ENCODE measurements at places on chromosomes 6 and 20.

DNA sequence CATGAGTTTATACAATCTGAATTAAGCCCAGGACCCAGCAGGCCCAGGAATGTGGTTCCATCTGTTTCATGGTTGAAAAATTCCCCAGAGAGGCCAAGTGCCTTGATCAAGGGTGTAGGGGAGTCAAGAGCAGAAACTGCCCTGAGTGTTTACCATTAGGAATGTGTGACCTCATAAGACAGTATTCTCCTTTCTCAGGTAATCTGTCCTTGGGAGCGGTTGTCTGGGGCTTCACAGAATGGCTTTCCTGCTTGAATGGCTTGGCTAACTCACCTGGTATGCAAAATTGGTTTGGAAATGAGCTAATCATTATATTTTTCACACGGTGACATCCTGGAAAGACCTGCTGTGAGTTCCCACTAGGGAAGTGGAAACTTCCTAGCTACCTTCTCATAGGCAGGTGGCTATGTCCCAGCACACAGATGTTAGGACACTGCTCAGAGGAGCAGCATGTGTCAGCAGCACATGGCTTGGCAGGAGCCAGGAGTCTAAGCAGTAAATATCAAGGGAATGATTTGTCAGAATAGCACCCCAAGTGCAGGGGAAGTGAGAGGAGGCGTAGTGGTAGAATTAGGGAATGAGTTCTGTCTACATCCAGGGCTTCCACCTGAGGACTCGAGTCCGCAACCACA lies 17.7 kb downstream of the CLIC5 start:
- DNase-seq: no peak

DNA sequence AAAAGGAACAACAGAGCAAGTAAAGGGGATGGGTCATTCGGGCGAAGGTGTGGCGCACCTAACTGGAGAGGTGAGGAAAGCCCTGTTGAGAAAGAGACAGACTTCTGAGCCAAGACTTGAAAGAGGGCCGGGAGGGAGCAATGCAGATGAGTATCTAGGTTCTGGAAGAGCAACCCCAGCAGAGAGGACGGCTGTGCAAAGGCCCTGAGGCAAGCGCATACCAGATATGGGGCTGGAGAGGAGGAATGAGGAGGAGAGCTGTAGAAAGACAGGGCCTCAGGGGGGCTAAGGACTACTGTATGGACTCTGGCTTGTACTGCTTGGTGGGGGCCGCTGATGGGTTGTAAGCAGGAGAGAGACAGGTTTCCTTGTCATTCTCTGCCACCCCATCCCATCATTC lies 21.9 kb downstream of the TRERF1 start:
- DNase-seq: no peak

- DNase-seq: no peak
Observed at GRCh38 chr6:79403563-79403962, 133.7 kb downstream of the LCA5 start.

DNA sequence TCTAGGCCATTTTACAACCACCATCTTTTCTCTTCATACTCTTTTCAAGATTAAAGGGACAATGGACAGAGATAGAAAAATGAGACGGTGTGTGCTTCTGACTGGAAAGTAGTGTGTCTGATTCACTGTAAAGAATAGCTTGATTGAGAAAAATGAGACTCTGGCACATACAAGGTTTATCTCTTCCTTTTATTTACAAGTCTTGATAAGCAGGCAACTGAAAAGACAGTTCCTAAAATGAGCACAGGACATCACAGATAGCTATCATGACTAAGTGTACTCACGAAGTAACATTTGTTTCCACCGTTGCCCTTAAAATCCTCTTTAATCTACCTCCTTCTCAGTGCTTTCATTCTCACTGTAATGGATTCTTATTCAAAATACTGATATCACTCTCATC lies 383.0 kb downstream of the TBC1D32 start:
- DNase-seq: no peak

GRCh38 chr20:53985150-53985518 lies 85.3 kb downstream of the BCAS1 start:
- no peak for DNase-seq

GRCh38 chr20:46240065-46240464 lies 68.2 kb downstream of the CDH22 start:
- DNase-seq: no peak

GRCh38 chr6:15876406-15876805 lies 213.6 kb upstream of the DTNBP1 start:
- no peak for DNase-seq

- DNase-seq: no peak
Observed at GRCh38 chr6:170180671-170181337, 110.1 kb downstream of the DLL1 start.

DNA sequence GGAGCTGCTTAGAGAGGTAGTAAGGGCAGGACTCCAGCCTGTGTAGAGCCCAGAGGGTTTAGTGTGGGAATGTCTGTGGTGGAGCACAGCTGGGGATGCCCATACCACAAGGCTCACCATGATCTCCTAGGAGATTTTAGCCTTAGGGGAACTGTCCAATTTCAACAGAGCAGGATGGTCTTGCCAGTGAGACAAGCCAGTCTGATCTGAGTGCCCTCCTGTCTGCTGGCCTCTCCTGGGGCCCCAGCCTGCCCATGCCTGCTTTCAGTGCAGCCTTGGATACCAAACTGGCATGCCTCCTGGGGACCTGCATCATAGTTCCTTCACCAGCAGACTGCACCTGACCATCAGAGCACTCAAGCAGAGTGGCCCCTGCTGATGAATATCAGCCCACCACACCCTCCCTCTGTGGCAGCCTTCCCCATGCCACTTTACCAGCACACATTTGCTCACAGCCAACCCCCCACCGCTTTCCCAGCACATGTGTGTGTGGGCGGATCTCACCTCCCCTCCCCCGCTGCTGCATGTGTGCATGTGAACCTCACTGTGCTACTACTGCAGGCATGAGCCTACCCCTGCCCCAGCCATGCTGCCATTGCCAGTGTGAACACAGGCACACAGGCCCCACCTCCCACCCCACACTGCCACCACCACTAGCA lies 7.9 kb upstream of the TREM1 start:
- DNase-seq: no peak

DNA sequence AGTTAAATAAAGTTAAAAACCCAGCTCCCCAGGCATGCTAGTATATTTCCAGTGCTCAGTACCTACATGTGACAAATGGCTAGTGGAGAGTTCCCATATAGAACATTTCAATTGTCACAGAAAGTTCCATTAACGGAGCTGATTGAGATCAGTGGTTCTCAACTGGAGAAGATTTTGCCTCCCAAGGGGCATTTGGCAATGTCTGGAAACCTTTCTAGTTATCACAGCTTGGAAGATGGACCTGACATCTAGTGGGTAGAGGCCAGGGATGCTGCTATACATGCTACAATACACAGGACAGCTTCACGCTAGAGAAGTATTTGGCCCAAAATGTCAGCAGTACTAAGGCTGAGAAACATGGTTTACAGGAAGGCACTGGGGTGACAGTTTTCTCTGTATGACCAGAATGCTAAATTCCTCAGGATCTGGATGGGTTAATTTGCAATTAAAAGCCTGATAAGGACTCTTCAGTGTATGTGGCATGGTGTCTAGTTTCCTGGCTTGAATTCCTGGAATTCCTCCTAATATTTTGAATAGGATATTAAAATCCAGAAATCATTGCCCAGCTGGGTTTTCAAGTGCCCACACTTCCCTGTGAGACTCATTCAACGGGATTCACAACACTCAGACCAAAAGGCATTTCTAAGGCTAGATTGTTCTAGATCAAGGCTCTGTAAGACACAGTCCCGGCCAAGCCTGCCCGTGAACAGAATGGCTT lies 84.7 kb upstream of the SALL4 start:
- no peak for DNase-seq
